Stimulated activated CD8-positive, alpha-beta memory T cell treated with anti-CD3 and anti-CD28 coated beads, Interleukin-15, amount 100 ng/mL, for 48 hours (primary cell): ENCODE measurements at places on chromosomes 1 and 21.
A peak's percentile ranks its signal among the peaks of the same experiment; 100 is the strongest.

- DNase-seq = no peak
These were observed 8.1 kb downstream of the MTHFR start for GRCh38 chr1:11797525-11798216.

DNA sequence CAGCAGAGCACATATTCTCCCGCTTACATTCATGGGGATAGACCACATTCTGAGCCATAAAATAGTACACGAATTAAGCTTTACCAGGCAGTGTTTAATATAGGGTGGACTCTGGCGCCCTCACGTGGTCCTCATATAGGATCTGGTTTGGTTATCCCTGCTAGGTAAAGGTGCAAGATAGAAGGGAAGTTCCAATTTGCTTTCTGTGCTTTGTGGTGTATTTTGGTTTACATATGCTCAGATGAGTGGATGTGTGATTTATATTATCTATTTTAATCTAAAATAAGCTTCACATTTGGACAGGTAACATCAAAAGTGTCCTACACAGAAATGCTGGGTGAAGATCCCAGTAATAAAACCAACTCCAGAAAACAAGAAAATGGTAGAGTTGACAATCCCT lies 3.6 kb downstream of the CR1 start:
- DNase-seq = no peak

GRCh38 chr1:226988334-226988666 lies 48.2 kb downstream of the COQ8A start:
- DNase-seq = no peak

GRCh38 chr1:14440731-14441130 lies 157.8 kb upstream of the KAZN start:
- no peak for DNase-seq

- DNase-seq = no peak
These were observed 60.7 kb upstream of the KIF26B start for GRCh38 chr1:245094092-245094491.

- DNase-seq = no peak
These were observed 907.6 kb upstream of the ADGRL2 start for GRCh38 chr1:80893115-80893514.

- no peak for DNase-seq
These were observed 269.2 kb upstream of the RGS18 start for GRCh38 chr1:191888996-191889622.

DNA sequence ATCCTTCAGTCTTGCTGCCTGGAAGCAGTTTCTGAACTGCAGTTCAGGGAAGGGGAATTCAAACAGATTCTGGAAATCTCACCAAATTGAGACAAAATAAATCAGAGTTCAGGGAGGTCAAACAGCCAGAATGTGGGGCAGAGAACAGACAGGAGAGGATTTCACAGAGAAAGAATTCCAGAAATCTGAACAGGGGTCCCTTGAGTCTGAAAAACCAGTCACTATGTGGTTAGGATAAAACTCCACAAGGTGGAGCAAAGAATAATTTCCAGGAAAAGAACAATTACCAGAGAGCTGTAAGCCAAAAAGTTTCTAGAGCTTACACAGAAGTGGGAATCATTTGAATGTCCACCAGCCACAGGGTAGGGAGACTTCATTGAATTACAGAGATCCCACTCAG lies 84.7 kb downstream of the URB2 start:
- DNase-seq = no peak

GRCh38 chr1:235098547-235098946 lies 30.1 kb downstream of the TOMM20 start:
- no peak for DNase-seq

- no peak for DNase-seq
These were observed 441 bp downstream of the YARS1 start for GRCh38 chr1:32816676-32817158.

- no peak for DNase-seq
These were observed 631.9 kb upstream of the PKN2 start for GRCh38 chr1:88052167-88052566.

DNA sequence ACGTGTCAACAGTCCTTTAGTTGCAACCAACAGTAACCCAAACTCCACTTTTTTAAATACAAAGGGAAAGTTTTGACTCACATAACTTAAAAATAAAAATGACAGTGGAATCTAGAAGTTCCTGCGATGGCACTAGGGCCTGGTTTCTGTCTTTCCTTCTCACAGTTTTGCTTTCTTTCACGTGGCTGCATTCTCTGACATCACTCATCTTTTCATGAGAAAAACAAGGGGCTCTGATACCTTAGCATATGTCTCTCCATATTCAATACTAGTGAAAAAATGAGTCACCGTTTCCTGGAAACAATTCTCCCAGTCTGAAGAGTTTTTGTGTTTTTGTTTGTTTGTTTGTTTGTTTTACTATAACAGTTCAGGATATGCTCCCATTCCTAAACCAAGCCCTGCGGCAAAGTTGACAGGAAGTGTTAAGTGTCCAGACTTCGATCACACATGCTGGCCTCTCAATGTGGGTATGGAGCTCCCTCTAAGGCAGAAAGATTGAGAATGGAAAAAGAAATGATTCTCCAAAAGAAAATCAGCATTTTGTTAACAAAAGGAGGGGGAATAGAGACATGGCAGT lies 483.3 kb downstream of the TTLL7 start:
- DNase-seq = no peak

- DNase-seq = no peak
These were observed 1141.6 kb upstream of the ADGRL2 start for GRCh38 chr1:80659161-80659560.

GRCh38 chr1:184905601-184906322 lies 68.5 kb downstream of the NIBAN1 start:
- DNase-seq = no peak

- no peak for DNase-seq
These were observed 79.8 kb downstream of the PKN2 start for GRCh38 chr1:88763649-88764406.

GRCh38 chr21:43273708-43274021 lies 104.9 kb downstream of the CRYAA start:
- no peak for DNase-seq

- DNase-seq = no peak
These were observed 57.2 kb downstream of the AJAP1 start for GRCh38 chr1:4711416-4712275.

DNA sequence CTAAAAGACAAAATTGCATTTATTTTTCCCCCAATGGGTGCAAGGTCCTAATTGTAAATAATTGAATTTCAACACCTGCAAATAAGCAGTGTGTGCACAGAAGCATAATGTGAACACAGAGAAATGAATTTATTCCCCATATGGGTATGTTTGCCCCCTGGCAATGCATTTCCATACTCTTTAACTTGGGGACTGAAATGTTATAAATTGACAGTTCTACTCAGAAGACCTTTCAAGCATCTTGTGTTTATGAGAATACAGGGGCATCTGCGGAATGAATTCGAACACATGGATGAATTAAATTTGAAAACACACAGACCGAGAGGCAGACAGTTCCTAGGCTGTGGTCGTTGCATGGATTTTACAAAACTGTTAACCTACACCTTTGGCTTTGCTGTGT lies 3.5 kb downstream of the PBX1 start:
- no peak for DNase-seq

GRCh38 chr1:178393370-178393769 lies 103.4 kb downstream of the CLEC20A start:
- DNase-seq = no peak

DNA sequence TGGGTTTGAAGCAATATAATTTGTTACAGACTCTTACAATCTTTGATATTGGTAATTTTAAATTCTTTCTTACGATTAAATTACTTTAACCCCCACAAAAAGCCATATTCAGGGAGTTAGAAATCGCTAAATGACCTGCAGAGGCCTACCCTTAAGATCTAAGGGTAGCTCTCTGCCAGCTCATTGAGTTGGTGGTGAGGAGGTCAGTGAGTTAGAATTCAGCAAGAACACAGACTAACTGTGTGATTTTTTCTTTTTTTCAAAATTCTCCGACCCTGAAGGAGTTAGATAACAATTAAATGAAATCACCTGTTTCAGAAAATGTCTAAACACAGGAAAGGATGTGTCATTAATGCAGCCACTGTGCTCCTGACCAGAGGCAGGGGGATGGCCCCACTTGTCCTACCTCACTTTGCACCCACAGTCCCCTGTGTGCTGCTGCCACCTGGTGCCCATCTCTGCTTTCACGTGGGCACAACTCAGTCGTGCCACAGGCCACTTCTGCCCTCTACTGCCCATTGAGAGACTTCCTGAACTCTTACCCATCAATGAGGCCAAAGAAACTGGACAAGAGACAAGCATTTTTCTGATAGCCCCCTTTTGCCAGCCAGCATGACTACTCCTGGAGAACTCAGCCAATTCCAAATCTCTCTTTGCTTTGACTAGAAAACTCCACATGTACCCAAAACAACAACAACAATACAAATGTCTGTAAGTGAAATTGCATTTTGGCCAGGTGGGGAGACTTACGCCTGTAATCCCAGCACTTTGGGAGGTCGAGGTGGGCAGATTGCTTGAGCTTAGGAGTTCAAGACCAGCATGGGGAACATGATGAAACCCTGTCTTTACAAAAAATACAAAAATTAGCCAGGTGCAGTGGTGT lies 8.4 kb downstream of the CFAP45 start:
- DNase-seq = peak; percentile 60

GRCh38 chr1:198462365-198463019 lies 78.0 kb downstream of the ATP6V1G3 start:
- no peak for DNase-seq

- no peak for DNase-seq
These were observed 2.2 kb downstream of the RALGPS2 start for GRCh38 chr1:178727014-178727895.

GRCh38 chr1:106768501-106768900 lies 288.0 kb upstream of the PRMT6 start:
- DNase-seq = no peak

- DNase-seq = peak; percentile 32
These were observed 46.3 kb downstream of the UMODL1 start for GRCh38 chr21:42117229-42117966.

- DNase-seq = no peak
These were observed 898 bp downstream of the KRTAP27-1 start for GRCh38 chr21:30336596-30336995.

- no peak for DNase-seq
These were observed 984.2 kb downstream of the AMY1C start for GRCh38 chr1:104733866-104734265.

DNA sequence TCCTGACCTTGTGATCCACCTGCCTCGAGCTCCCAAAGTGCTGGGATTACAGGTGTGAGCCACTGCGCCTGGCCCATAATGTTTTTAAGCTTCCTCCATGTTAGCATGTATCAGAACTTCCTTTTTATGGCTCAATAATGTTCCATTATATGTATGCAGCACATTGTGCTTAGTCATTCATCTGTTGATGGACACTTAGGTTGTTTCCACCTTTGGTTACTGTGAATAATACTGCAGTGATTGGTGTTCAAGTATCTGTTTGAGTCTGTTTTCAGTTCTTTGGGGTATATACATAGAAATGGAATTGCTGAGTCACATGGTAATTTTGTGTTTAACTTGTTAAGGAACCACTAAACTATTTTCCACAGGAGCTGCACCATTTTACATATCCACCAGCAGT lies 17.7 kb downstream of the CMPK1 start:
- no peak for DNase-seq

DNA sequence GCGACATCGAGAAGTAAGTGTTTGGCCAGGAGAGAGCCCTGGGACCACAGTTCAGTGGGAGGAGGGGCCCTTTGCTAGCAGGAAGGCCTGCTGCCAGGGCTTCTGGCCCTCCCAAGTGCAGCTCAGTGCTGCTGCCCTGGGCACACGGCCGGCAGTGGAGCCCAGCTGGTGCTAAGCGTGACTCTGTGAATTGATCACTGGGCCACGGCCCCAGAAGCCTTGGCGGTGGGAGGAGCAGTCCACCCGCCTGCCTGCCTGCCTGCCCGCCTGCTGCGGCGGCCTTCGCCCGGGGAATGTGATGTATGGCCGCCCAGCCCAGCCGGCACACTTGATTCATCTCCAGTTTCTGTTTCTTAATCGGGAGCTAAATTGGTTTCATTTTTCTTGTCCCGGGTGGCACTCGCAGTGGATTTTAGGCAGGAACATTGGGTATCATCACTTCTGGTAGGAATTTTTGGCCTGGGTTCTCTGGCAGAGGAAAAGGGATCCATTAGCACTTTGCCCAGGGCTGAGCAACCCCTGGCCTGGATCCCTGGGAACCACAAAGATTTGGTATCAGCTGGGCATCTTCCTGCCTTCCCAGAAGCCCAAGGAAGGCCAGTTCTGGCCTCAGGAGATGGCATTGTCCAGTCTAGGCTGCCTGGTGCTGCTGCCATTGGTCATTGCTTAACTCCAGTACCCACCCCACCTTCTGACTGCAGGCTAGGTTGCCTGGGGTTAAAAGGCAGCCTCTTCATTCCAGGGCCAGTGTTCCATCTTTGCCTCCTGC lies 28.6 kb downstream of the TMEM53 start:
- DNase-seq = no peak

DNA sequence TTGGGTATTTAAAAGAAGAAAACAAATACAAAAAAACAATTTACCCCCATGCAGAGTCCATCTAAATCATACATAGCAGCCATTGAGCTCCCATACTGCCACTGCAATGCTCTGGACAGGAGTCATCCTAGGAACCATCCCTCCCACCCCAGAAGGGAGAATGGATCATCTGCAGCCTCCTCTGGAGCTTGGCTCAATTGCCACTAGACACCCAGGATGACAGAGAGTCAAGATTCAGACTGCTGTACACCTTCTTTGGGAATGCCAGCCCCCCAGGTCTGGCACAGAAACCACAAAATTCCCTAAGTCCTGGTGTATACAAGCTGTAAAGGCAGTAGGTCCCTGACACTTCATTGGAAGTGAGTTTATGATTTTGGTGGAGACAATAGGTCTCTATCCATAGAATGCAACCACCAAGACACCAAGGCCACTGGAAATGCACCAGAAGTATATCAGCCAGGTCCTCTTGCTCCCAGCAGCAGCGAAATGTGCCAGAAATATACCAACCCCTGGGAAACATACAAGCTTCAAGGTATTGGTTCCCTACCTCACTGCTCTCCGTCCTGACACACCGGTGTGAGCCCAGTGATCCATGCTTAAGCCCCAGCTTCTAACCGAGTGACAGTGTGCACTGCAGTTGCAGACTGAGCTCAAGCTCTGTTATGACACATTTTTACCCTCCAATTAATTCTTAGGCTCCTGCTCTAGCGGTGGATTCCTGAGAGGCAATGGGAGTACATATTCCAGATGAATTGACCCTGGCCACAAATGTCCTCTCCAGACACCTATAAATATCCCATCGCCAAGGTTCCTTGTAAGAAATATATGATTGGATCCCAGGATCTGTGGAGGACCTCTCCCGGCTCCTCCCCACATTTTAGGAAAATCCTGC lies 4.4 kb downstream of the TAL1 start:
- DNase-seq = no peak

DNA sequence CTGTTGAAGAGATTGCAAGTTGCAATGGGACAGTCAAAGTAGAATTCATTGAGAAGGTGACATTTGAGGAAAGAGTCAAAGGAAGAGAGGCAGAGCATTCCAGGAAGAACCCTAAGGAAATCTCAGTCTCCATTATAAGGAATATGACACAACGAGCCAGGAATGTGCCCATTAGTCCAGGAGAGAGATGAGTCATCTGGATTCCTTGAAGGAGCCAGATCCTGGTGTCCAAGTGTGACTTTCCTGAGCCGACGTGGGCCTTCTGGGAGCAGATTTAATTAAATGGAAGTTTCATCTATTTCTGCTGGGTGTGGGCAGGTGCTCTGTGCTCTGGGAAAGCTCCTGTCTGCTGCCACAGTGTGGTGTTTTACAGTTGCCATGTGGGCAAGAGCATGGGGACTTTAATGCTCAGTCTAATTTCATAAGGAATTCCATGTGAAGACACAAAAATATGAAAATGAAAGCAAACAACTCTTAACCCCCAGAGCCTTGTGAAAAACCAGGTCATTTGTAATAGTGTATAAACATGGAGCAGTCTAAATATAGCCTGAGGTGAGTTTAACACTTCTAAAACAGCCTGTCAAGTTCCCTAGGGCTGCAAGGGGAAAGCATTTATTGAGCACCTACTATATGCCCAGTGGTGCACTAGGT lies 111.4 kb upstream of the ARTN start:
- DNase-seq = no peak
